ENCODE measurements at places on chromosomes 6 and 20. TPM values are rescaled to one million over a fixed set of nuclear protein-coding genes. Genes with fewer than 3 reads are reported as not detected.

GRCh38 chr6:164184410-164184809, 769.9 kb downstream of the QKI start:
- no peak for DNase-seq

DNA sequence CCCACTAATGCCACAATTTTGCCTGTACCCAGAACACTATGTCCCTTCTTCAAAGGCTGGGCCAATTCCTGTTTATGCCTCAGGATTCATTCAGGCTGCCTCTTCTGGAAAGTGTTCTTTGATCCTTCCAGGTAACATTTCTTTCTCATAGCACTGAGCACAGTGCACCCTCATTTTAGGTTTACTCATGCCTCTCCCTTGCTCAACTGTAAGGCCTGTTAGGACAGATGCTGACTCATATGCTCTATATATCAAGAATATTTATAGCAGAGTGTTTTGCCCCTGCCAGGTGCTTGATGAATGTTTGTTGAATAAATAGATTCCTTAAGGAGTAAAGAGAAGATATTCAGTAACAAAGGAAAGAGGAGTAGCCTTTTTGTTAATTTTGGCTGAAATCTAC, 263.9 kb downstream of the PHF3 start:
- DNase-seq, result no peak

GRCh38 chr6:116767715-116768114, 2.2 kb upstream of the FAM162B start:
- DNase-seq, result no peak

DNA sequence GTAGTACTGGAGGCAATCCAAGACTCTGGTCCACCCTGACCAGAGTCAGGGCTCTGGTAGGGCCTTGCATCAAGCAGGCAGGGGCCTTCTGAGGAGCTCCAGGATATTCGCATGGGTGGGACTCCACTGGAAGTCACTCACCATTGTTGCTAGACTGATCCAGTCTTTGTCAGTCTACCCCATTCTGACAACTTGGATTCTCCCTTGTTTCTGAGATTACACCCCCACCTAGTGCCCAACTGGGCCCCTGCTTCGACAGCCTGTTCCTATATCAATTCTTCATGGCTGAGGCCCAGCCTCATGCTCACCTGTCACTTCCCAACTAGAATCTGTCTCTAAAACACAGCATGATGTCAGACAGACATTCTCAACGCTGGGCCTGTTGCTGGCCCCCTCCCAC, 5.2 kb downstream of the SLC35D3 start:
- no peak for DNase-seq

GRCh38 chr20:4767084-4767483, 45.4 kb downstream of the PRND start:
- no peak for DNase-seq

DNA sequence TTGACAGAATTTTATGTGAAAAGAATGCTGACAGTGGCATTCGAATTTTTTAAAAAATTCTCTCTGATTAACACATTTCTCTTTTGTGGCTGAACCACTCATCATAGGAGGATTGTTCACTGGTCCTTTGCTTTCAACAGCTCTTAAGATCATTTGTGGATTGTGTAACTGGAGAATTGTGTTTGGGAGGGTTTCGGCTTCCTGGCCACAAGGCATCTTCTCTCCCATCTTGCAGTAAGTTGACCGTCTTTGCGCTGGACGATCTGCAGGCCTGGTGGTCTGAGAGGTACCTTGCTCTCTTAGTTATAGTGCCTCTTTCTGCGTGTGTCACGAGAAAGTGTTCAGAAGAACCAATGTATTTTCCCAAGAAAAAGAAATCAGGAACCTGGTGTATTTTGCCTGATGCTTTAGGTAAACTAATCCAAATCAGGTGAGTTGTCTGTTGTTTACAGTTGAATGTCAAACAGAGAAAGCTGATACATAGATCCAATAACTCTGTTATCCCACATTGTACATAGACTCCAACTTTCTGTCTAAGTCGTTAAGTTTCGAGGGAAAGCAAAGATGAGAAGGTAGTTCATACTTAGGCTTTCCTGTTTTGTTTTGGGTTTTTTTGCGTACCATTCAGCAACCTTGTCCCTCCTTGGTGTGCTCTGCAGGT, 14.8 kb upstream of the EXOC2 start:
- no peak for DNase-seq

- DNase-seq, result no peak
These were observed 191.1 kb downstream of the FOXC1 start for GRCh38 chr6:1800845-1801244.

DNA sequence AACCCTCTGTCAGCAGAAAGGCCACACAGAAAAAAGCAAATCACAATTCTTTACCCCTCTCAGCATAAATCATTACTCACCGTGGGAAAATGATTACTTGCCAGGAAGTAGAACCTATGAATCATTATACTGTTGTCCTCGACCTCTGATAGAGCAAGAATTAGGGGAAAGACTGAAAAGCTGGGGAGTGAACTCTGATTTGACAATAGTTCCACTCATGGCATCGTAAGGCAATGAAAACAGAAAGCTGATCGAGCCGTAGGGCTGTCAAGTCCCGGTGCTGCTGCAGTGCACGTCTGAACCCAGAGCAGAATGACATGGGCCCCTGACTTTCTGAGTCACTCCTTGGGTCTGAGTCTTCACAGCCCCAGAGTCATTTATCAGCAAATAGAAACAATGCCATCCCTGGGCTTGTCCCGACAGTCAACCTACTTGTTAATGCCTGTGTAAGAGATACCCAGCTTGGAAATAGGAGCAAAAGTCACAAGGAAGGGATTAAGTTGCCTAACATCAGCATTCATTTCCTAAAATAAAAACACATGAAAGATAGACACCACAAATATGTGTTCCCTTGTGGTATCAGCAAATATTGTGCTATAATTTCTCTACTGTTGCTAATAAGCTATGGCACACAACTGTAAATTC, 224.8 kb upstream of the MARCKS start:
- DNase-seq, result no peak

DNA sequence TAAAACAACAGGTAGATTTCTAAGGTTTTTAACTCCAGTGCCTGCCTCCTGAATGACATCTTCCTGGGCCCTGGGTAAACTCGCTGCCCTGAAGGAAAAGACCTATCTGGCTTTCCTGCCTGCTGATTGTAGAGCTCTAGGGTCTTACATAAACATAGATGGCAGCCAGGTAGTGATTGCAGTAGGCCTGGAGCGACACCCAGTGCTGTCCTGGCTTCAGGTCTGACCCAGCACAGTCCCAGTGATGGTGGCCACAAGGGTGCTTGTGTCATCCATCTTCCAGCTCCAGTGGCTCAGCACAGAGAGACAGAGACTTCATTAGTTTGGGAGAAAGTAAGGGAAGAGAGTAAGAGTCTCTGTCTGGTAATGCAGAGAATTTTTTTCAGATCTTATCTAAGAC, 542.9 kb upstream of the IMPG1 start:
- DNase-seq, result no peak

GRCh38 chr6:159439651-159440050, 253.4 kb downstream of the SOD2 start:
- no peak for DNase-seq

DNA sequence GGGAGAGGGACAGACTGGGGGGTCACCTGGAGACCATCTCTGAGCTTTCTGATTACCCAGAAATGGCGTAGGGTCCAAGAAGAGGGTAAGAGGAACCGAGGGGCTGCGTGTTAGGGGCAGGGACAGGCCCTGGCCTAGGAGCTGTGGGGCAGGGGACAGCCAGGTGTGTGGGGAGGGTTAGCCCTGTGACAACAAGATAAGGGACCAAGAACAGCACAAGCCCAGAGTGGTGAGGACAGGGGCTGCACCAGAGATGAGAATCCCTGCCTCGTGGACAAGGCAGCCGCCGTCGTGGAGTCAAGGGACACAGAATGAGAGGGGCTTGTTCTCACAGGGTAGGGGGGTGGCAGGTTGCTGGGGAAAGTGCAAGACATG, 449 bp upstream of the AVP start:
- no peak for DNase-seq

DNA sequence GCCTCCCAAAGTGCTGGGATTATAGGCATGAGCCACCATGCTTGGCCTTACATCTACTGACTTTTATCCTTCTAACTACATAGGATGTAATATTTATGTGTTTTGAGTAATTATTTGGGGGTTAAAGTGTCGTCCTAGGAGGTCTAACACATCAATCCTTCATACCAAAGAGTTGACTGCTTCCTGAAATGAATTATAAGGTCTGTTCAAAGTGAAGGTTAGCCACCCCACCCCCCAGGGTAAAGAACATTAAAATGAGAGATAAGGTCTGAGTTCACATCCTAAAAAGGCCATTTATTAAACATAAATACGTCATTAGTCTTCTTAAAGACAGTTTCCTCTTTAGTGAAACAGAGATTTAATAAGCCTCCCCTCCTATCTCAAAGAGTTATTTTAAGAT, 33.8 kb downstream of the TNFAIP3 start:
- no peak for DNase-seq

GRCh38 chr20:9422321-9423057, 91.9 kb upstream of the LAMP5 start:
- DNase-seq, result no peak

GRCh38 chr20:2694008-2694471, 1.5 kb downstream of the EBF4 start:
- DNase-seq, result no peak

DNA sequence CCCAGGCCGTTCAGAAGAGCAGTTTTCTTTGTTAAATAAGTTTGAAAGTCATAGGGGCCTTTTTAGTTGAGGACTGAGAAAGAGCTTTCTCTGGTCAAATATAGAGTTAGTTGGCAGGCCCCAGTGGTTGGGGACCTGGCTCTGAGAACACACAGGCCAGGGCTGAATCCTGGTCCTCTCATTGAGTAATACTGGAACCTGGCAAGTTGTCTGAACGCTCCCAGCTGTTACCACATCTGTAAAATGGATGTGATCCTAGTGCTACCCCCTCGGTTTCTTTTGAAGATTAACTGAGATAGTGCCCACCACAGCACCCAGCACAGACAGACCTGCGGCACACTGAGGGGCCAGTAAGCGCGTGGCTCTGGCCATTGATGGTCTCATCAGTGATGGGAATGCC, 215.5 kb downstream of the ZDHHC14 start:
- no peak for DNase-seq

GRCh38 chr6:25369433-25370177, 90.4 kb downstream of the CARMIL1 start:
- DNase-seq, result peak; percentile 10

DNA sequence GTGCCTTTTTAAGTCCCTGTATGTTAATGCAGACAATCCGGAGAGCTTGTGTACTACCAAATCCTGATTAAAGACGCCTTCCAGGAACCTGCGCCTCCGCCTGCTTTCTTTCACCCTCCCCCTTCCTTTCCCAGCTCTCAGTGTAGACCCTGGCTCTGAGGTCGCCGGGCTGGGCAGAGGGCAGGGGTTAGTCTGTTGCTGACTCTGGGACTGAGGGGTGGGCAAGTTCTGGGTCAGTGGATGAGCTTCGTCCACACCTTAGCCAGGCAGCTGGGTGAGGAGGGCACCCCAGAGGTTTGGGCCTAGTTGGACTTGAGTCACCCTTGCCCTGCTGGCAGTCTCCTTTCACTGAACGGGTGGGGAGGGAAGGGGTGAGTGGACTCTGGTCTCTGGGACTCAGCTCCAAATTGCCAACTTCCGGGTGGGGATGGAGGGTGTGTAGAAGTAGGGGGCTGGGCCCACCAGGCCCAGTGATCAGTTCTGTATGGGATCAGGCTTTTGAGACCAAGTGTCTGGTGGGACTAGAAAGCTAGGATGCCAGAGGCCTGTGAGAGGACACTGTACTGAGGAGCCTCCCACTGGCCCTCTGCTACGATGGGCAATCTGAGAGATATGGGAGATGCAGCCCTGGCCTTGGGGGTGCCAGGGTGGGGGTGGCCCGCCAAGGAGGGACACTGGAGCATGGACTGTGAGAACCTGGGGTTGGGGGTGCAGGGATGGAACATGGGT, 21.3 kb upstream of the SLC22A7 start:
- DNase-seq, result no peak

DNA sequence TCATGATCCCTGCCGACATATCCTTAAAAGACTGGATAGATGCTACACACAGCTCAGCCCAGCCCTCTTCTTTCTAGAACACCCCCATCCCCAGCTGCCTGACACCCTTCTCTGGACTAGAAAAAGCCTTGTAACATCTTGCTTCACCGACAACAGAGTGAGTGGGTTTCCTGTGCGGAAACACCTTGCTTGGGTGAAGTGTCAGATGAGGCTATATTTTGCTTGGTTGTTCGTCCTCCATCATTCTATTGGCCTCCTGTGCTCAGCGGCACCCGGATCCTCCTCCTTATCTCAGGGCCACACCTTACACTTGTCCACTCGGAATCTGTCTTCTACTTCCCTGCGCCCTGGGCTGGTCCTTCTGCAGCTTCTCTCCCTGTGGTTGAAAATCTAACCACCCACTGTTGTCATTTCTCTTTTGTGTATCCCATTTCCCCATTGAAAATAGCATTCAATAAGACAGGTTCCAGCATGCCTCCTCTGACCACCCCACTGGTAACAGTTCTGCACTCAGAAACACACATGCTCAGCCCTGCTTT, 101.3 kb upstream of the MLN start:
- DNase-seq, result peak; percentile 75

GRCh38 chr20:5719861-5720403, 30.3 kb upstream of the SHLD1 start:
- DNase-seq, result no peak

DNA sequence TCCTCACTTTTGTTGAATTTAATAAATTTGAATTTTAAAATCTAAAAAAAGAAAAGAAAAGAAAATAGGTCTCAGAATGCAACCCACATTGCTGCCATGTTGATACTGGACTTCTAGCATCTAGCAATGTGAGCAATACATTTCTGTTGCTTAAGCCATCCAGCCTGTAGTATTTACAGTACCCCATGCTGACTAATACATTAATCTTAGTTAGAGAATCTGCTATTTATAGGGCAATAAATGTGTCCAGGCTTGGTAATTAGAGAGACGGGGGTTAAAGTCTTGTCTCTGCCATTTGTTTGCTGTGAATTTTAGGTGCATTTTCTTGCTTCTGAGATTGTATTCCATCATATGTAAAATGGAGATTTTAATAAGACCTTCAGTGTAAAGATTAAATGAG, 471.3 kb downstream of the DHX35 start:
- no peak for DNase-seq

- no peak for DNase-seq
These were observed 27.6 kb downstream of the PARD6B start for GRCh38 chr20:50758992-50759391.

GRCh38 chr6:167020206-167020605, 21.0 kb downstream of the CEP43 start:
- DNase-seq, result no peak

GRCh38 chr6:75166236-75166635, 39.6 kb downstream of the COL12A1 start:
- no peak for DNase-seq

PLEKHG1 gene
- total RNA-seq, result 4.6 TPM

DEFB127 gene
- not detected for total RNA-seq

TTBK1 gene
- total RNA-seq, result not detected

LTA gene
- total RNA-seq, result 17.9 TPM

ATP6V1G2 gene
- 5.7 TPM for total RNA-seq

TRIM31 gene
- total RNA-seq, result 0.44 TPM

MPC1 gene
- total RNA-seq, result 28.9 TPM

ESR1 gene
- total RNA-seq, result 3.2 TPM

ZNF184 gene
- total RNA-seq, result 12.5 TPM

MOG gene
- total RNA-seq, result not detected

FAM110A gene
- 26.9 TPM for total RNA-seq

SNX14 gene
- 47.6 TPM for total RNA-seq
